ENCODE measurements at places on chromosomes 16 and 17.

GRCh38 chr16:50359626-50360025 is 9.2 kb downstream of the BRD7 start:
- DNase-seq: no peak

DNA sequence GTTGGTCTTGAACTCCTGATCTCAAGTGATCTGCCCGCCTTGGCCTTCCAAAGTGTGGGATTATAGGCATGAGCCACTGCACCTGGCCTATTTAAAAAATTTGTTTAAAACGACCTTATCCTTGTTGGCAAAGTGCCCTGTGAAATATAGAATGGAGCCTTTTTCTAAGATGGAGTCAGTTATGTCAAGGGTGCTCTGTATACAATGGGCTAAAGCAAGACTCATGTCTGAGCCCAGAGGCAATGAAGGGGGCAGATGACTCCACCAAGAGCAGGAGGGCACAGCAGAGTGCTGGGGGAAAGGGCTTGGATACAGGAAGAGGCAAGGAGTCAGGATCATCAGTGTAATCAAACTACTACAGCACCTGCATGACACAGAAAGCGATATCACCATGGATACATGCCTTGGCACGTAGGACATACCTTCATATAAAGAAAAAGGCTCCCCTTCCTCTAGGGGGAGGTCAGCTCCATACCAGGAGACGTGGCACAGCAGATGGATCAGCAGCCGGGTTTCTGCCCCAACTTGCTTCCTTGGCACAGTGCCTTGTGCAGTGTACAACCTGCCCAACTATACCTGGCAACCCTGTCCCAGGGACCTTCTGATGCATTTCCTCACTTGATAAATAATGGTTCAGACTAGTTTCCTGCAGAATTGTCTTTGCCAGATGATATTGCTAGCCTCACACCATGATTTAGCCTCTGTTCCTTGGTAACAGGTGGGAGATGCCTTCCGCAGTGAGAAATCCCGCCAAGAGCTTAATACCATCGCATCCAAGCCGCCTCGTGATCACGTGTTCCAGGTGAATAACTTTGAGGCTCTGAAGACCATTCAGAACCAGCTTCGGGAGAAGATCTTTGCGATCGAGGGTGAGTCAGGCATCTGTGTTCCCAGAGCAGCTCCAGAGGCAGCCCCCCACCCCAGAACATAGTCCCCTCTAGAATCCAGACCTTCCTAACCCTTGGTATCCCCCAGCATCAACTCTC is 15.3 kb downstream of the ITGAM start:
- no peak for DNase-seq

DNA sequence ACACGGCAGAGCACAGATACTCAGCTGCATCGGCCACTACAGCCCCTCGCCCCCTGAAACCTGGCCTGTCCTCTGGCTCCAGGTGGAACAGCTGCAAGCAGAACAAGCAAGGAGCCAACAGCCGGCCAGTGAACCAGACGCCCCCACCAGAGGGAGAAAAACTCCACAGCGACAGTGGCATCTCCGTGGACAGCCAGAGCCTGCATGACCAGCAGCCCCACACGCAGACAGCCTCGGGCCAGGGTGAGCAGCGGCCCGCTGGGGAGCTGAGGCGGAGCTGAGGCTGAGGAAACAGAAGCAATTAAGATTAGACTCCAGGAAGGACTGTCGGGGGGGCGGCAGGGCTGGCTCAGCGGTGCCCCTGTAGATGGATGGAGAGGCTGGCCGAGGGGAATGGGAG is 16.7 kb downstream of the NGFR start:
- no peak for DNase-seq

- DNase-seq: no peak
Measured at GRCh38 chr17:41697122-41697962, 8.7 kb downstream of the EIF1 start.

GRCh38 chr17:66417300-66417719 is 114.9 kb downstream of the PRKCA start:
- no peak for DNase-seq

GRCh38 chr17:42039794-42040763 is 10.3 kb downstream of the C17orf113 start:
- DNase-seq: no peak
